ENCODE measurements at places on chromosomes 3 and 15.

GRCh38 chr3:126342211-126342610, 15.0 kb downstream of the KLF15 start:
- H3K4me1 ChIP-seq: peaks cover 8% of the 10 kb centered on the region
- H3K27ac ChIP-seq: no peak overlapping the region
- H3K27me3 ChIP-seq: no peaks in the 10 kb centered on the region
- DNase-seq: no peak
- no peak overlapping the region for H3K4me3 ChIP-seq

DNA sequence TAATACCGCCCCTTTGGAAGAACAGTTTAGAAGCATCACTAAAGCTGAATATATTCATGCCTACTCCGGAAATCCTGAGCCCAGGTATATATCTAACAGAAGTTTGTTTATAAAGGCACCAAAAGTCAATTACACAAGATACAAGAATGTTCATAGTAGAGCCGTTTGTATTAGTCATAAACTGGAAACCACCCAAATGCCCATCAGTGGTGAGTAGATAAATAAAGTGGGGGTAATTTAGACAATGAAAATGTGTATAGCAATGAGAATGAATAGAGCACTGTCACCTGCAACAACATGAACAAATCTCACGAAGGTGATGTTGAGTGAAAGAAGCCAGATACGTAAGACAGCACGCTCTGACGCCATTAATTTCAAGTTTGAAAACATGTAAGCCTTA, 68.3 kb upstream of the GLCE start:
- no peak for DNase-seq
- no peak overlapping the region for H3K4me3 ChIP-seq
- no peaks in the 10 kb centered on the region for H3K36me3 ChIP-seq
- H3K27me3 ChIP-seq: peaks cover 3% of the 10 kb centered on the region
- H3K27ac ChIP-seq: no peak overlapping the region

- DNase-seq: no peak
- H3K4me1 ChIP-seq: no peaks in the 10 kb centered on the region
- no peak overlapping the region for H3K27ac ChIP-seq
- no peak overlapping the region for H3K4me3 ChIP-seq
These were observed 73.4 kb upstream of the TP63 start for GRCh38 chr3:189557824-189558223.

- H3K36me3 ChIP-seq: no peaks in the 10 kb centered on the region
- no peaks in the 10 kb centered on the region for H3K27me3 ChIP-seq
- H3K4me3 ChIP-seq: no peak overlapping the region
- H3K27ac ChIP-seq: no peak overlapping the region
- H3K4me1 ChIP-seq: no peaks in the 10 kb centered on the region
- no peak for DNase-seq
These were observed 287.7 kb upstream of the NR2F2 start for GRCh38 chr15:96042734-96043224.

GRCh38 chr3:133882986-133883586, 12.6 kb downstream of the RAB6B start:
- H3K36me3 ChIP-seq: no peaks in the 10 kb centered on the region
- no peak overlapping the region for H3K4me3 ChIP-seq
- DNase-seq: no peak
- no peaks in the 10 kb centered on the region for H3K27me3 ChIP-seq
- no peak overlapping the region for H3K27ac ChIP-seq
- no peaks in the 10 kb centered on the region for H3K4me1 ChIP-seq

DNA sequence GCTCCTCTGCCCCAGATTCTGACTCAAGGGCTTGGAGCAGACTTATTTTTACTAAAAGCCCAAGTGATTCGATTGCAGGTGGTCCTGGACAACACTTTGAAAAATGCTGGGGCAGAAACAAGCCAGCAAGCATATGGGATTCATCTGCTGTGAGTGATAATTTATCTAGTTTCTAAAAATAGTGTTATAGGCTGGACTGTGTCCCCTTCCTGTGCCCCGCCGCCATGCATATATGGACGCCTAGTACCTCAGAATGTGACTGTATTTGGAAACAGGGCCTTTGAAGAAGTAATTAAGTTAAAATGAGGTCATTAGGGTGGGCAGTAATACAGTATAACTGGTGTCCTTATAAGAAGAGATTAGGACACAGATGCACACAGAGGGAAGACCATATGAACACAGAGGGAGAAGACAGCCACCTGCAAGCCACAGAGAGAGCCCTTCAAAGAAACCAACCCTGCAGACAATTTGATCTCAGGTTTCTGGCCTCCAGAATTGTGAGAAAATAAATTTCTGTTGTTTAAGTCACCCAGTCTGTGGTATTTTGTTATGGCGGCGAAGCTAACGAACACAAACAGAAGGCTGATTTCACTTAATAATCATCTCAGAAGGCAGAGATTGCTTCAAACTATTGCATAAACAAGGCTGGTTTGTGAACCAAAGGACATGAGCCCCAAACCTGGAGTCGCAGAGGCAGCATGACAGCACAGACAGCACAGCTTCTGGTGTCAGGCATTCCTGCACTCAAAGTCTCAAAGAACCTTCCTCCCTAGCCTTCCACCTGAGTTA, 59.1 kb downstream of the CCNL1 start:
- DNase-seq: no peak
- H3K27me3 ChIP-seq: no peaks in the 10 kb centered on the region
- no peaks in the 10 kb centered on the region for H3K36me3 ChIP-seq
- peak overlapping the region; percentile 17 for H3K27ac ChIP-seq
